ENCODE measurements at places on chromosomes 6 and 20.

DNA sequence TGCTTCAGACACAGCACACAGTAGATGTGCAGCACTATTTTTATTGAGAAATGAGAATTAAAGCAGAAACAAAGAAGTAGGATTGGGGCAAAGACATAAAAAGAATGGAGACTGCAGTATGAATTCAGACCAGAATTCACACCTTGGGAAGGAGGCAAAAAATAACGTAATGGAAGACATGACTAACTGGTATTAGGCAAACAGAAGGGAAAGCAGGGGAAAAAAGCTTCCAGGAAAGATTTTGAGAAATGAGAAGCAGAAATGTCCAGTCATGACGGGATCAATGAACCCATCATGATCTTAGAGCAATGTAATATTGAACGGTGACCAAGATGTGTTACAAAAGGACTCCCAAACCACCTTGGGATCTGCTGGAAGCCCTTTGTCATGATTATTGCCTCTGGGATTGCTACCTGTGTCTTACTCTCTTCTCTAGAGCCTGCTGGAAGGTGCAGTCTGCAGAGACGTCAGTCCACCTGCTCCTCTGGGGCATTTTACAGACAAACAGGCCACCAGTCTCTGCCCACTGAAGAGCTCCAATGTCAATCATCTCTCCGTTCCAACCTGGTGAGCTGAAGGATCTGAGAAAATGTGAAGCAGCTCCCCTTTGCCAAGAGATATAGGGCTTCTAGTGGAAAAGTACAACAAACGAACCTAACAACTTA, 8.7 kb downstream of the NUDT3 start:
- no peak for DNase-seq

DNA sequence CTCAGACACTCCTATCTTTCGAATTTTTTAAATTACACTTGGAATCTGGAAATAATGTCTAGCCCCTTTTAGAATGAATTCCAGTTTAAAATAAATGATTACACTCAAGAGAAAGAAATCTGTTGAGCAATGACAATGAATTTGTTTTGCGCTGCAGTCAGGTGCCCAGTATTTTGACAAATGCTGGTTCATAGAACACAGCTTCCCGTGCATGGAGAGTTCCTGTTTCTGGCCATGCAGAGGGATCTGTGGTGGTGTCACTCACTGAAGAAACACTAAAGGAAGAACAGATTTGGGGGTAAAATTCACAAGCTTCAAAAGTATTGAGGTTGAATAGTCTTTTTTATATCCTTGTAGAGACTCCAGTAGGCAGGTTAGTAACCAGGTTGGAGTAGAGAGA, 113.4 kb upstream of the CEP85L start:
- no peak for DNase-seq

DNA sequence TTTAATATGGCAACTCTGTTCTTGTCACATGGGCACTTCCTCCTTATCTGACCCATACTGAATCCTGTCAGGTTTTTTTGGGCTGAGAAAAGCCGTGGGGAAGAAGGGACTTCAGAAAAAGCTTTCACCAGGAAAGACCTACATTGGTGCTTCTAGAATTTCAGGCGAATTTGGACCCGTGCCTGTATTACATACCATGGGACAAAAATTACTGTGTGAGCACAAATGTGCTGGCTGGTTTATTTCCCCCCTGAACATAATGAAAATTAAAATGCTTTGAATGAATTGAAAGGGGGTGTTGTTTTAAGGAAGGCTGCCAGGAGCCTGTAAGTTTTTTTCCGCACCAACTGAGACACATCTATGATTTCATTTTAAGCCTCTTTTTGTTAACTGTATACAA, 29.6 kb downstream of the CAP2 start:
- DNase-seq, result no peak

DNA sequence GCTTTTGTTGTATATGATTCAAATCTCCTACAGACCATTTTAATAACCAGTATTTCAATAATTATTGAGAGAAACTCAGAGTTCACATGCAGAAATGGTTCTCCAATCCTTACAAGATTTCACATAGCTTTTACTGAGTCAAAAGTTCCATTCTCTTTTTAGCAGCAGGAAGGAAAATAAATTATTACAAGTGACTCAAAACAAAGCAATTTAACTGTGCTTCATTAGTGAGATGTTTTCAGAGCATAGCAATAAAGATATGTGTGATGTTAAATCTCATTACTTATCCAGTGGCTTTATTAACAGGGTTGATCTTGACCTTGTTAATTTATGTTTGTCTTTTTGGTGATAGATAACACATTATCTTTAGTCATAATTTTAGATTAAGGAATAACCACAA, 22.0 kb downstream of the KIF13A start:
- DNase-seq, result peak; percentile 46

GRCh38 chr6:7911345-7911725, 747 bp upstream of the TXNDC5 start:
- no peak for DNase-seq

- DNase-seq, result no peak
These were observed 30.9 kb downstream of the CHRNA4 start for GRCh38 chr20:63330084-63330760.

DNA sequence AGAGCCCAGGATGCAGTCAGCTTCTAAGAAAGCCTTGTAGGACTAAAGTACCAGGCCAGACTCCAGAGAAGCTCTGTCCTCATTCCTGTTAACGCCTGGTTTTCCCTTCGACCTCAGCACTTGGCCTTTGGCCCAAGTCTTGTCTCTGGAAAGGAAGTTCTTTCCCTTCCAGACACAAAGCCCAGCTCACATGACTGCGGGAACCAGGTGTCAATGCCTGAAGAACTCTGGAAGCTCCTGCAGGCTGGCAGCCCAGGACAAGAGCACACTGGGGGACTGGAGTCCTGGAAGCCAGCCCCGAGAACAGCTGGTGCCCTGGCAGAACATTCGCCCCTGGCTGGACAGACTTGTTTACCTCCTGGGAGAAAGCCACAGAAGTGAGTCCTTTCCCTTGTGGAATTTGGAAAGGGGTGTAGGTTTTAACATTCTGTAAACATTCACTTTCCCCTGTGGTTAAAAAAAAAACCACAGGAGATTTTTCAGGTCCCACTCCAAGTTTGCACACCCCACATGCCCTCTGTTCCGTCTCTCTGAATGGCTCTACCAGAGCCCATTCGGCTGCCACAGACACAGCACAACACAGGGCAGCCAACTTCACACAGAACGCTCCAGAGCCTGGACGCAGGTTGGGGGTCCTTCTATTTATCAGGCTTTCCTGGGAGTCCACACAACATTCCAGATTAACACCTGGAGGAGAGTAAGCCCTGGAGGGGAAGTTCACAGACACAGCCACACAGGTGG, 18.1 kb downstream of the ACSS1 start:
- DNase-seq, result no peak

DNA sequence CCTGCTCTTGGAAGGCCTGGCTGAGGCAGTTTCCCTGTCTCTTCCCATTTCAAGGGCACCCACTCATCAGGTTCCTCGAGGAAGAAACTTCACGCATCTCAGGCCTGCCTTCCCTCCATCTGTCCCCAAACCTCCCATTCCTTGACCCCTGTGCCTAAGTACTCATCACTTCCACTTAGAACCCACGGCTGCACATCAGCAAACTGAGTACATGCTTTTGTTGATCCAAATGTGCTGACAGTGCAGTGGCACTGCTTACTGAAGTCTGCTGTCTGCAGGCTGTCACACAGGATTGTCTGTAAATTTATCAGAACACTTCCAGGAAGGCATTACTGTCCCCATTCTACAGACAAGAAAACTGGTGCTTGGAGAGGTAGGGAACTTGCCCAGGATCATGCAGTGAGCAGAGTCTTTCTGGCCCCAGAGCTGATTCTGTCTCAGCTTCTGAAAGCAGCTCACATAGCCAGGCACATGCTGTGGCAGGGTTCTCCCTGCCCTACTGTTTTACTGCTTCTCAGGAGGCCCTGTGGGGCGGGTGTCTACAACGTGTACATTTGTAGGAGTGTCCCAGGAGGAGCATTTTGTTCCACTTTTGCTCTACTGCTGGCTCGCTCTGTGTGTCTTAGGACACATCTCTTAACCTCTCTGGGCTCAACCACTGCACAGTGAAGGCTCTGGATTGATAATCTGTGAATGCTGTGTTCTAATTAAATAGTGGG, 64.2 kb upstream of the XRN2 start:
- no peak for DNase-seq

DNA sequence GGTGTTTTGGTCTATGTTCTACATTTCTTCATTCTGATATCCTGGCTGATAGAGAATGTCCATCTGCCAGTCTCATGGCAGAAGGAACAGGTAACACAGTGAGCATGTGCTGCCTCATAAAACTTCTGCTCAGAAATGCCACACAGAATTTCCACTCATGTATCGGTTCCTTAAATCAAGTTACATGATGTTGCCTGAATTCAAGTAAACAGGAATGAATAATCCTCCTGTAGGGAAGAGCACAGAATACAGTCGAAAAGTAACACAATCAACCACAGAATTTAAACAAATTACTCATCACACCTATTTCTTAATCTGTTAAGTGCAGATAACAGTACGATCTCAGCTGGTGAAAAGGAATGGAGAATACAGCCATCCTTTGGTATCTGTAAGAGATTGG, 74.7 kb downstream of the FAM217A start:
- DNase-seq, result no peak

GRCh38 chr6:23089981-23090380, 520.6 kb downstream of the HDGFL1 start:
- DNase-seq, result no peak

GRCh38 chr6:138539876-138540275, 40.6 kb upstream of the NHSL1 start:
- no peak for DNase-seq

DNA sequence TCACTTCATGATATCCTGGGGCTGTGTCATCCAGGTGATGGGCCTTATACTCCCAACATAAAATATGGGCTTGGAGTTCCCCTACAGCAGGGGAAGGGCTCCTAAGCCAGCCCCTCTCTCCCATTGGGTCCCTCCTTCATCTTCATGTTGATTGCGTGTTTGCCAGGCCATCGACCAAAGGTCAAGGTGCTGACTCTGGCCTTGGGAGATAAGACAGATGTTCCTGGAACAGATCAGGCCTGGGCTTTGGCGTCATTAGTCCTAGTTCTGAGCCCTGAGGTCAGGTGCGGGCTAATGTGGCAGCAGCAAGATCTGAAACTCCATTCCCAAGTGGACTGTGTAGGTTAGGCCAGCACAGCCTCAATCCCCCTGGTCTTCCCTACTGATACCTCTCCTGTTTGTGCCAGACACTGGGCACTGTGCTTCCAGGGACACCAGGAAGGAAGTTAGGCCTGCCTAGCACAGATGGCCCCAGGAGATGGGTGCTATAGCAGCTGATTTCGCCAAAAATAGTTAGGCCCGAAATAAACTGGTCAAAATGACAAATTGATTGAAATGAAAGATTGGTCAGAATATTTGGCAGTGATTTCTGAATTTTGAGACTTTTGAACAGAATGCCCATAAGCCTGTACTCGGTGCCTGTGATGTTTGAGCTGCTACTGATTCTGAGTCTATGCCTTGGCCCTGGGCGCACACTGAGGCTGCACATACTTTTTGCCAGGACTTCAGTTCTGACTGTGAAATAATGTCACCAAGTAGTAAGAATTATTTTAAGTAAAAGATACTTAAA, 28.8 kb downstream of the EPB41L1 start:
- no peak for DNase-seq

GRCh38 chr6:15661853-15662325, 939 bp downstream of the DTNBP1 start:
- no peak for DNase-seq

- no peak for DNase-seq
These were observed 22.1 kb downstream of the PABPC1L start for GRCh38 chr20:44931911-44932310.

GRCh38 chr6:10756085-10756484, 8.5 kb downstream of the TMEM14B start:
- no peak for DNase-seq

- no peak for DNase-seq
These were observed 169.4 kb upstream of the JAG1 start for GRCh38 chr20:10843146-10843711.

GRCh38 chr20:50288128-50288623, 97.5 kb downstream of the CEBPB start:
- no peak for DNase-seq

- DNase-seq, result no peak
These were observed 18.6 kb upstream of the HBS1L start for GRCh38 chr6:135073217-135073616.

- no peak for DNase-seq
These were observed 43.1 kb downstream of the JPH2 start for GRCh38 chr20:44143936-44144335.

DNA sequence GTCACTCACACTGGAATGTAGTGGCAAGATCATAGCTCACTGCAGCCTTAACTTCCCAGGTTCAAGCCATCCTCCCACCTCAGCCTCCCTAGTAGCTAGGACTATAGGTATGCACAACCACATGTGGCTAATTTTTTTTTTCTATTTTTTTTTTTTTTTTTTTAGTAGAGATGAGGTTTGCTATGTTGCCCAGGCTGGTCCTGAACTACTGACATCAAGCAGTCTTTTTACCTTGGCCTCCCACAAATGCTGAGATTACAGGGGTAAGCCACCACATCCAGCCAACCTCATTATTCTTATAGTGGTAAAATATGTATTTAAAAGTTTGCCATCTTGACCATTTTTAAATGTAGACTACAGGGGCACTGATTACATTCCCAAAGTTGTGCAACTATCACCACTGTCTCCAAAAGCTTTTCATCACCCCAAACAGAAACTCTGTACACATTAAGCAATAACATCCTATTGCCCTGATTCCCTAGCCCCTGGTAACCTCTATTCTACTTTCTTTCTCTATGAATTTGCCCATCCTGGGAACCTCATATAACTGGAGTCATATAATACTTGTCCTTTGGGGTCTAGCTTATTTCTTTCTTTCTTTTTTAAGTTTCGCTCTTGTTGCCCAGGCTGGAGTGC, 268.0 kb upstream of the JARID2 start:
- no peak for DNase-seq

DNA sequence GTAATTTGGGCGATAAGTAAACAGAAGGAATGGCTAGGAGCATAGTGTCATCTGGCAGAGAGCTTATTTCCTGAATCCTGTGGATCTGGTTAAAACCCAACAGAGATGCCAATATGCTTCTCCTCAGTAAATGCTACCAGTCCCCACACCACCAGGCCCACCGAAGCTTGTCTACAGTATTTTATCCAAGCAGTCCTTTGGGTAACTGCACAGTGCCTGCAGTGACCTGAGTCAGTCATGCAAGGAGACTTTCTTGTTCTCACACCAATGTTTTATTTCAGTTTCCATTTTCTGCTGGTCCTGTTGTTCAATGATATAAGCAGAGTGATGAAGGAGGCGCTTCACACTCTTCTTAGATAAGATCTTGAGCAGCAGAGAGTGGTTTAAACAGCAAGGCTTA, 326.3 kb downstream of the RIMS1 start:
- no peak for DNase-seq

All from fibroblast of skin of left quadriceps (primary cell).